ENCODE measurements at places on chromosomes 3 and 15. TPM values are rescaled to one million over a fixed set of nuclear protein-coding genes. Genes with fewer than 3 reads are reported as not detected.

- peaks cover 7% of the 10 kb centered on the region for H3K4me1 ChIP-seq
- no peak overlapping the region for H3K27ac ChIP-seq
- DNase-seq: no peak
Measured at GRCh38 chr3:54822206-54822605, 105.7 kb downstream of the LRTM1 start.

DNA sequence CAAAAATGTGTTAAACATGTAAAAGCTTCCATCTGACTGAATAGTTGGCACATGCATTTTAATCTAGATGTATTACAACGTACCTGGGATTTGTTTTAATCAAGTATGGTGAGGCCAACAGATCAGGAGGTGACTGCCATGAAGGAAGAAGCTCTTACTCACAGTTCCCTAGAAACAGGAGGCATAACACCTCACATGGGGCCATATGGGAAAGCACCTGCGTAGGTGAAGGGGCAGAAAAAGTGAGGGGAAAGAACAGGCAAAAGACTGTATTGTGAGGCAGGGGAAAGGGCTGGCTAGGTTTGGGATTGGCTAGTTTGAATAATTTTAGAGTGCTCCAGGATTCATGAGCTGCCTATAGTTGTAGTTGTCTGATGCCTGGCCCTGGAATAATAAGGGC is 9.6 kb downstream of the SQOR start:
- no peaks in the 10 kb centered on the region for H3K36me3 ChIP-seq
- H3K27me3 ChIP-seq: peaks cover 8% of the 10 kb centered on the region
- no peak for DNase-seq

- H3K4me1 ChIP-seq: peaks cover 1% of the 10 kb centered on the region
- H3K27ac ChIP-seq: no peak overlapping the region
- no peaks in the 10 kb centered on the region for H3K27me3 ChIP-seq
- no peak overlapping the region for H3K4me3 ChIP-seq
Measured at GRCh38 chr15:71755092-71755970, 55.0 kb upstream of the NR2E3 start.

- peaks cover 22% of the 10 kb centered on the region for H3K36me3 ChIP-seq
- no peaks in the 10 kb centered on the region for H3K4me1 ChIP-seq
- DNase-seq: no peak
- H3K4me3 ChIP-seq: no peak overlapping the region
- no peaks in the 10 kb centered on the region for H3K27me3 ChIP-seq
Measured at GRCh38 chr3:170128977-170129431, 52.5 kb downstream of the PHC3 start.

- H3K36me3 ChIP-seq: no peaks in the 10 kb centered on the region
- DNase-seq: no peak
- H3K4me3 ChIP-seq: no peak overlapping the region
Measured at GRCh38 chr3:22729981-22730380, 473.1 kb upstream of the UBE2E2 start.

DNA sequence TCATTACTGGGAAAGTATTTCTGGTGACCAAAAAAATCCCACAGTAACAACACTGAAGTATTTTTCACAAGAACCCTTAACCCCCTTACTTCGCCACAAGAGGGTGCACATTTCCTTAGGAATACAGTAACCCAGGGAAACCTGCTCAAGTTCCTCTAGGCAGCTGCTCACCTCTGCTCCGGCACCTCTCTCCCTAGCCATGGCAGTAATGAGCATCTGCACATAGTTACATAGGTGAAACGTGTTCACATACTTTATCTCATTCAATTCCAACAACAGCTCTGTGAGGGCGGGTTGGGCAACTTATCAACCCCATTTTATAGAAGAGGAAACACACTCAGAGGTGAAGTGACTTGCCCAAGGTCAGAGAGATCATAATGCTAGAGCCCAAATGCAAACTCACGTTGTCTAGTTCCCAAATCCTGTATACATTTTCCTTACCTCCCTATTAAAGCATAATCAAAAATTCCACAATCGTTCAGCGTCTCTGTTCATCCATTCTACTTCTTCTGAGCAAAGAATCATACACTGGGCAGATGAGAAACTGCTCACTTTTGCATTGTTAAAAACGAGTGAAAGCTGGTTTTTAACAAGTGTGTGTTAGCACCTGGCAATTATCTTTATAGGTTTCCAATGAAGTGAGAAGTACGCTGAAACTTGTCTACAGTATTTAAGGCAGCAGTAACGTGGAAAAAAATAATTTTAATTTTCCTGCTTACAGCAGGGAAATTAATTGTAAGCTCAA is 90.7 kb downstream of the IGF2BP2 start:
- H3K36me3 ChIP-seq: peaks cover 4% of the 10 kb centered on the region
- no peak overlapping the region for H3K4me3 ChIP-seq

GRCh38 chr3:99119385-99119784 is 217.9 kb upstream of the DCBLD2 start:
- H3K4me3 ChIP-seq: no peak overlapping the region
- no peak overlapping the region for H3K27ac ChIP-seq
- no peaks in the 10 kb centered on the region for H3K36me3 ChIP-seq
- H3K27me3 ChIP-seq: peaks cover 4% of the 10 kb centered on the region

GRCh38 chr3:184327171-184327570 is 10.2 kb upstream of the FAM131A start:
- peaks cover 51% of the 10 kb centered on the region for H3K36me3 ChIP-seq
- no peak overlapping the region for H3K4me3 ChIP-seq
- no peak for DNase-seq
- H3K4me1 ChIP-seq: no peaks in the 10 kb centered on the region
- H3K27ac ChIP-seq: no peak overlapping the region
- H3K27me3 ChIP-seq: no peaks in the 10 kb centered on the region

DNA sequence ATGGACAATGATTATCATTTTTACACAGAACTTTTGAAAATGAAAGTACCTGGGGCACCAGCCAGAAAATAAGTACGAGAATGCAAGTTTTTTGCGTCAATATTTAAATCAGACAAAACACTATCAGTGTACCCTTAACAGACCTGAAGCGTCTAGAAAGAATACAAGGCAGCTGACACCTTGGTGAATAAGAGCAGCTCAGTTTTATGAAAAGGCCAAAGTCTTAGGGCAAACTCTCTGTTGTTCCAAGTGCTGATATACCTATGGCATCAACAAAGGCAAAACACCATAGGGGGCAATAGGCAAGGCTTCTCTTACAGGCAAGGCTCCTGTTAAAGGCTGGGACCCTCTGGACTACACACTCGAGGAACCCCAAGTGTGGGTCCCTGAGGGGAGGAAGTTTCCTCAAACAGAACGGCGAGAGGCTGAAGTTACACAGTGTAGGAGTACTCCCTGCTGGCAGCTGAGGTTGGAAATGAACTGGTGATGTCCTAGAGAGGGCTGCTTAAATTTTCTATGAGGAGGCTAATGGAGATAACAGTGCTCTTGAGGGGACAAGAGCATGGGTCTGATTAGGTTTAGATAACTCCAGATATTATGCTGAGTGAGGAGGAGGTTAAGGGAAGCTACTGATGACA is 291.0 kb downstream of the TIGIT start:
- no peak overlapping the region for H3K27ac ChIP-seq
- no peaks in the 10 kb centered on the region for H3K4me1 ChIP-seq
- H3K36me3 ChIP-seq: no peaks in the 10 kb centered on the region
- H3K27me3 ChIP-seq: no peaks in the 10 kb centered on the region
- no peak overlapping the region for H3K4me3 ChIP-seq
- DNase-seq: no peak

Gene TTLL13
- 0.69 TPM for total RNA-seq

Gene CHRNA7
- 5.1 TPM for total RNA-seq

Gene ZBBX
- 3.4 TPM for total RNA-seq

Gene NXPE3
- 6.4 TPM for total RNA-seq

Gene LMOD3
- total RNA-seq: not detected

Gene MUC20
- total RNA-seq: 5.0 TPM
